ENCODE measurements at places on chromosomes 7 and 10.

DNA sequence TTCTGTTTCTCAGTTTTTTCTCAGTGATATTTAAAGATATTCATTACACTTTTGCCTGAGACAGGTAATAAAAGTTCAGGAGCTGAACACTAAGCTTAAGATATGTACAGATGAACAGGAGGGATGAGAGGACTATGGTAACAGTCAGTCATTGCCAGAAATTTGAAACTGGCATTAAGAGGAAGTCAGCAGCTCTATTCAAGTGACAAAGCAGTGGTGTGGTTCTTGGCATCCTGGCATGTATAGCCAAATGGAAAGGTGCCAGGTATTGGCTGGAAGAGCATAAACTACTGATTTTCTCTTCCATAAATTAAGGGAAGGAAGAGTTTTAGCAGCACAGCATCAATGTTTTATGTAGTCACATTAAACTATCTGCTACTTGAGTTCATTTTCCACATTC is 22.7 kb downstream of the HOXA1 start:
- DNase-seq: no peak
- H3K36me3 ChIP-seq: no peaks in the 10 kb centered on the region
- H3K4me3 ChIP-seq: no peak overlapping the region
- H3K27ac ChIP-seq: no peak overlapping the region

DNA sequence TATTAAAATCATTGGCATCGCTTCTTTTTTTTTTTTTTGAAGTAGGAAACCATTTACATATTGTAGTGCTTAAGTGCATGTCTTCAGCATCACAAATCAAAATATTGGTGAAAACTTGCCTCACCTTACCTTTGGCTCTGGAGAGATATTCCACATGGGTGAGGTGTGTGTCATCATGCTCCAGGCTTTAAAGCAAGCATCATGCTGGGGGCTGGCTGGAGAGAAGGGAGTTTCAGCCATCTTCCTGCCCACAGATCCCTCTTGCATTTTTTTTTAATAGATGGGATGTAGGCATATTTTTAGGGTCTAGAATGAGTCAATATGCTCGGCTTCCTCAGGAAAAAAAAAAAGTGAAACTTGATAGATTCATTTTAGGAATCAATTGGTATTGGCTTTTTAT is 2.3 kb upstream of the INSYN2A start:
- no peaks in the 10 kb centered on the region for H3K27me3 ChIP-seq
- no peak overlapping the region for H3K4me3 ChIP-seq
- DNase-seq: no peak
- H3K36me3 ChIP-seq: no peaks in the 10 kb centered on the region

DNA sequence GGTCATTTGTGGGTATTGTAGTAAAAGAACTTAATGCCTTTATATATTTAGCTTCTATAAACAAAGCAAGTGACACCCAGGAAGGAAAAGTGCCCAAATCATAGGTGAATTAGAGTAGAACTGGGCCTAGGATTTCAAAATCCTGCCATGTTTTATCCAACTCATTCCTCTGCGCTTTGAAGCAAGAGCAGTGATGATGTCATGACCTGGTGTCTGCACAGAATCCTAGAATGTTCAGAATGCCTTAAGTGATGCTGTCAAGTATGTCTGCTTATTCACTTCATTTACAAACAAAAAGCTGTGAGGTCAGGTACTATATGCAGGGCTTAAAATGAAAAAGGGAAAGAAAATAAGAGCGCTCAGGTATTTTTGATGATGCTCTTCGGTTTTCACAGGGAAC is 737.2 kb upstream of the ANKRD30A start:
- H3K4me1 ChIP-seq: no peaks in the 10 kb centered on the region
- no peak overlapping the region for H3K4me3 ChIP-seq
- H3K27me3 ChIP-seq: no peaks in the 10 kb centered on the region
- H3K27ac ChIP-seq: no peak overlapping the region

- H3K27ac ChIP-seq: no peak overlapping the region
- no peak for DNase-seq
- no peaks in the 10 kb centered on the region for H3K36me3 ChIP-seq
- no peak overlapping the region for H3K4me3 ChIP-seq
These were observed 229.2 kb downstream of the RPS24 start for GRCh38 chr10:78262860-78263259.

DNA sequence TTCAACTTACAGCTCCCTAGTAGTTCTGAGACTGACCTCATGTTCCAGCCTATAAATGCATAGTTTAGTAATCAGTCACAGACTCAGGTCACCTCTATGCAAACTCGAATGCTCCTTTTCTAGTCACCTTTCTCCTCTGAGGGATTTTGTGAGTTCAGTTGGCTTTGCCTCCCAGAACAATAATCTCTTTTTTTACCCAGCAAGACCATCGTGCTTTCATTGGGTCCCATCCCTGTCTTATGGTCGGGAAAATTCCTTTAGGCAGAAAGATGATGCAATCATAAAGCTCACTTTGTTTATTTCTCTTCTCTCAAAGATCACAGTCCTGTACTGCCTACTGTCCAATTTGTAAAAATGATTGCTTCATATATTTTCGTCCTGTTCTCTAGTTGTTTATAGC is 38.4 kb downstream of the TWIST1 start:
- H3K36me3 ChIP-seq: no peaks in the 10 kb centered on the region
- H3K4me3 ChIP-seq: no peak overlapping the region
- no peak for DNase-seq
- H3K27me3 ChIP-seq: no peaks in the 10 kb centered on the region

DNA sequence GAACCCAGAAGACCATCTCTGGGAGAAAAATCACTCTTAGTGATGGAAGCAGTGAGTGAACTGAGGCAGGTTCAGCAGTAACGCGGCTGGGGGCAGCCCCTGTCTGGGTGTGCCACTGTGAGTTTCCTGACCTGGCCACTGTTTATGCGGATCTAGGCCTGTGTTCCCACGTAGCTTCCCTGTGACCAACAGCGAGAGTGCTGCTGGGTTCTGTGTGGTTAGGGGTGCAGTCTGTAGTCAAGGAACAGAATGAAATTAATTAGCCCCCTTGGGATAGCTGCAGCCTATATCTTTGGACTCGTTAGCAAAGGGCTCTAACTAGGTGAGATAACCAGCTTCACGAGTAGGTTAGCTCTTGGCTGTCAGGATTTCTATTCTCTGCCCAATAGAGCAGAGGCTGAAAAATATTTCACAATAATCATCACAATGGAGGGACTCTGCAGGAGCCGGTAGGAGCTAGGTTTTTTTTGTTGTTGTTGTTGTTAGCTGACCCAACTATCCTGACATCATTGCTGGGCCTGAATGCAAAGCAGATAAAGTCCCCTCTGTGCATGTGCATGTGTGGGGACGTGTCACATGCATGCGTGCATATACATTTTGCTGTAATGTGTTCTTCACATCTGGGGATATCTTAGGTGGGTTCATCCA is 164.9 kb downstream of the TMEM178B start:
- no peak overlapping the region for H3K4me3 ChIP-seq
- no peaks in the 10 kb centered on the region for H3K27me3 ChIP-seq
- no peak for DNase-seq
- no peaks in the 10 kb centered on the region for H3K4me1 ChIP-seq
- H3K27ac ChIP-seq: no peak overlapping the region
- H3K36me3 ChIP-seq: no peaks in the 10 kb centered on the region

DNA sequence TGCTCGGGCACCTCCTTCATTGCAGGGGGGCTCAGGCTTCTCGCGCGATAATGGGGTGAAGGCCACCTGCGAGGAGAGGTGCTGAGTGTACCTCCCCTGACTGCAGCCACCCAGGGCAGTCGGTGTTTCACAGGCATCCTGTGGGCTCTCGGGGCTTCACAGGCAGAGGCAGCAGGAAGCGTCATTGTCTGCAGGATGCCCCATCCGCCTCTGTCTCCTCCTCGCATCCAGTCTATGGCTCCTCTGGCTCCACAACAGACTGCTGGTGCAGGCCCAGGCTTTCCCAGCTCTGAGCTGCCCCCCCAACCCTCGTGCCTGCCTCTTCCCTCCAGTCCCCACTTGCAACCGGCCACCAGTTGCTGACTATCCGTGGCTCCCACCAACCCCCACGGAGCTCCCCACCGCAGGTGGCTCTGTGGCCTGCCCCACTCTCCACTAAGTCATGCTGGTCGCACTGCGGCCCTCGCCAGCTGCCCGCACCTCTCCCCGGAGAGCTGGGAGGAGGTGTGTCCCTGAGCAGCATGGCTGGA is 36.5 kb downstream of the CAMK2B start:
- no peaks in the 10 kb centered on the region for H3K27me3 ChIP-seq
- no peak for DNase-seq
- no peak overlapping the region for H3K4me3 ChIP-seq
- no peaks in the 10 kb centered on the region for H3K4me1 ChIP-seq

DNA sequence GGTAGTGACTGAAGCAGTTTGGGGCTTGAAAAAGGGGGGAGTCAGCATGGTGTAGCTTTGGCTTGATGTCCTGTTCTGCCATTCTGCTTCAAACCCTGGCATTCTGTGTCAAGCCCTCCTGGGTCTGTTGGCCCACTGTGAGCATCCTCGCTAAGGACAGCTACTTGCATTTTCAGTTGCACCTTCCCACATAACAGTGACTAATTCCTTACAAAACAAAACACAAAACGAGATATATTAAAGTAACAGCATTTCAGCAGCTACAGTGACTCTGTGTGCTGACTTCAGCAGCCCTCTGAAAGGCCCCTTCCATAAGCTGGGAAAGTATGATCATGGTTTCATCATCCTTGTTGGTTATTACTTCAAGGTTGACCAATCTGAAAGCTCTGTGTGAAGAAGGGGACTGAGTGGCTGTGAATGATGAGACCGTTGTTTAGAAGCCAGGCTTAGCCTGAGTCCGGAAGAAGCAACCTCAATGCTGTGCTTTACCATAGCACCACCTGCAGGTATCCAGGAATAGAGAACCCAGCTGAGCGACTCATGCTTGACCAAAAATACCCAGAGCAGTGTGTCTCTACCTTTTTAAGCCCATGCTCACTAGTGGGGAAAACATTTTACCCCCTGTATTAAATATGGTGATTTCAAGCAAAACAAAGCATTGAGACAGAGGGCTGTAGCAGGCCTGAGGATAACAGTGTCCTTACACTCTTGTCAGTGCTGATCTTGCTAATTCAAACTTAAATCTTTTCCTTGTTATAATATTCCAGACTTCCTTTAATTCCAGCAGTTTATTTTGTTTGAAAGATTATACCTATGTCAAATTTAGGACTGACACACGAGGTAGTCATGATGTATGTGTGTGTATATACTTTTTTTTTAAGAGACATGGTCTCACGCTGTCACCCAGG is 42.6 kb upstream of the CC2D2B start:
- H3K4me3 ChIP-seq: no peak overlapping the region
- DNase-seq: peak; percentile 55
- H3K36me3 ChIP-seq: no peaks in the 10 kb centered on the region
- H3K4me1 ChIP-seq: peaks cover 3% of the 10 kb centered on the region

- DNase-seq: no peak
- no peak overlapping the region for H3K4me3 ChIP-seq
- peaks cover 4% of the 10 kb centered on the region for H3K36me3 ChIP-seq
- no peak overlapping the region for H3K27ac ChIP-seq
These were observed 80.9 kb downstream of the SHH start for GRCh38 chr7:155731380-155731779.

- no peak overlapping the region for H3K27ac ChIP-seq
- no peaks in the 10 kb centered on the region for H3K27me3 ChIP-seq
- DNase-seq: no peak
- H3K4me3 ChIP-seq: no peak overlapping the region
These were observed 1.0 kb upstream of the PSMC2 start for GRCh38 chr7:103346396-103346795.

- H3K27ac ChIP-seq: no peak overlapping the region
- no peaks in the 10 kb centered on the region for H3K4me1 ChIP-seq
- H3K27me3 ChIP-seq: no peaks in the 10 kb centered on the region
- no peaks in the 10 kb centered on the region for H3K36me3 ChIP-seq
- DNase-seq: no peak
These were observed 1050.5 kb downstream of the XPNPEP1 start for GRCh38 chr10:108872854-108873253.

- peak; percentile 27 for DNase-seq
- H3K4me3 ChIP-seq: no peak overlapping the region
- H3K4me1 ChIP-seq: no peaks in the 10 kb centered on the region
- no peak overlapping the region for H3K27ac ChIP-seq
These were observed 220.2 kb upstream of the CELF2 start for GRCh38 chr10:10797513-10797912.

- no peak for DNase-seq
- H3K4me1 ChIP-seq: no peaks in the 10 kb centered on the region
- H3K27me3 ChIP-seq: no peaks in the 10 kb centered on the region
- H3K27ac ChIP-seq: no peak overlapping the region
- H3K4me3 ChIP-seq: no peak overlapping the region
These were observed 266.1 kb downstream of the MTERF1 start for GRCh38 chr7:91614431-91614830.

DNA sequence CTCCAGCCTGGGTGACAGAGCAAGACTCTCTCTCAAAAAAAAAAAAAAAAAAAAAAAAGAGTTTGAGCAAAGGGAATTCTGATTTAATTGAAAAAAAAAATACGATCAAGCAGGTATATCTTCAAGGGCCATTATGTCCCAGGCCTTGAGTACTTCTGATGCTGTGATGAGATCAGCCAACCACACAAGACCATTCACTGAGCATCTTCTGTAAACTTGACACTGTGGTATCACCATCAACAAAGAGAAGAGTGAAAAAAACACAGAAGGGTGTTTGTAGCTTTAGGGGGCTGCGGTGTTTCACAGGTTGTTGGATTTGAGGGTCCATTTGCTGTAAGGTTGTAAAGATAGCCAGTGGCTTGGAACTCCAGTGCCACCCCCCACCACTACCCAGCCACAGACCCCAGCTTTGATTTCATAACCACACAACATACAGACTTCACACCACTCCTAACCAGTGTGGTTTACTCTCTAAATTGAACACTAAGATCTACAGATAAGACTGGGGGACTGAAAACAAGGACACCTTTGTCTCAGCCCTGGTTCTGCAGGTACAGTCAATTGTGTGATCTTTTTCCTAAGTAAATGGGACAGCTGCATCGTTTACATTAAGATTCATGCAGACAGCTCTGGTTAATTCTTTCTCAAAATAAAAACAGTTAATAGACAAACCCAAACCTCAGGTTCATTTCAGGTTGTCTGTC is 66.4 kb downstream of the CDC123 start:
- no peak overlapping the region for H3K4me3 ChIP-seq
- H3K36me3 ChIP-seq: no peaks in the 10 kb centered on the region
- no peaks in the 10 kb centered on the region for H3K4me1 ChIP-seq
- no peaks in the 10 kb centered on the region for H3K27me3 ChIP-seq

DNA sequence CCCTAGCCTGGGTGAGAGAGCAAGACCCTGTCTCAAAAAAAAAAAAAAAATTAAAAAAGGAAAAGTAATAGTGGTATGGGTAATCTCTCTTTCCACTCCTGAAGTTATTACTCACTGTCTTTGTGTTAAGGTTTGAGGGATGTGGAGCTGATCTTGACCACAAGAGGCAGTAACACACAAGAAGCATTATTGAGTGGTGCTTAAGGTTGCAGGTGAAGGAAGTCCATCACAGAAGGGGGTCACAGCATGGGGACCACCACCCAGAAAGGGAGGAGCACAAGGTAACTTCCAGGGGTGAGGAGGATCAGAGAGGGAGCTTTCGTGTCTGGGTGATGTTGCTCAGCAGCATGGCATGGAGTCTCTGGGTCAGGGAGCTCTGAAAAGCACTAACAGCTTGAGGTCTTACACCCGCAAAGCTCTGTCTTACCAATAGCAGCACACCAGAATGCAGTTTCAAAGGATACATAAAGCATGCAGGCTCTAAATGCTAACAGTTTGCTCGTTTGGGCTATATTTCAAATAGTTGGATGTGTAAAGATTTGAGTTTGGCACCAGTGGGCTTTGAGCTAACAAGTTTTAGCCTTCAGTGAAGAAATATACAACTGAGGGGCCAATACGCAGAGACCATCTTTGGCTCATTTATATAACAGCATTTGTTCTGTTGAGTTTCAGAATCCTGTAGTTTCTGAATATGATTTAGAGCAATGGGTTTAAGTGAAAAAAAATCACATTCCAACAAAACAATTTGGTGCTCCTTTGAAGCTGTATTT is 100.4 kb upstream of the DNAJC1 start:
- no peaks in the 10 kb centered on the region for H3K27me3 ChIP-seq
- no peak for DNase-seq
- H3K4me1 ChIP-seq: no peaks in the 10 kb centered on the region
- H3K4me3 ChIP-seq: no peak overlapping the region
- H3K27ac ChIP-seq: no peak overlapping the region
